ENCODE measurements at places on chromosomes 1 and 21.

DNA sequence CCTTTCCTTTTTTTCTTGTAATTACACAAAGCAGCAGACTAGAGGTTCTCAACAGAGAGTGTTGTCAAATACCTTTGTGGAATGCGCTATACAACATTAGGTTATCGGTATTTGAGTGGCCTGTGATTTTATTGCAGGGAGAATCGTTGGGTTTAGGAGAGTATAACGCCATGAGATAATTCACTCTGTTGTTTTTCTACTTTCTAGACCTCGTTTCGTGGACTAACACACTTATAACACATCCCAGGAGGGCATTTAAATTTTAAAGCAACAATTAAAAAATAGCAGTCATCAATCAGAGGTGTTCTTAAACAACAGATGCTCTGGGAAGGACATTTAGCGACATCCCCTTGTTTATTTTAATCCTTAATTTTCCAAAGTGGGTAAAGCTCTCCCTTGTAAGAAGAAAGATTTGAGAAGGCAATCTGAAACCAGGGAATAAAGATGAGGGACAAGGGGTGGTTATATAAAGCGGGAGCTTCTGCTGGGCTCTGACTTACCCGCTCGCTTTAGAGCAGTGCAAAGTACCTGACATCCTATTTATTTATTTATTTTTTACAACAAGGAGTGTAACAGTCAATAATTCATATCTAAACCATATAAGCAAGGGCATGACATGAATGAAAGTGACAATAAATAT, 4.9 kb downstream of the PBX1 start:
- peak; percentile 55 for DNase-seq

DNA sequence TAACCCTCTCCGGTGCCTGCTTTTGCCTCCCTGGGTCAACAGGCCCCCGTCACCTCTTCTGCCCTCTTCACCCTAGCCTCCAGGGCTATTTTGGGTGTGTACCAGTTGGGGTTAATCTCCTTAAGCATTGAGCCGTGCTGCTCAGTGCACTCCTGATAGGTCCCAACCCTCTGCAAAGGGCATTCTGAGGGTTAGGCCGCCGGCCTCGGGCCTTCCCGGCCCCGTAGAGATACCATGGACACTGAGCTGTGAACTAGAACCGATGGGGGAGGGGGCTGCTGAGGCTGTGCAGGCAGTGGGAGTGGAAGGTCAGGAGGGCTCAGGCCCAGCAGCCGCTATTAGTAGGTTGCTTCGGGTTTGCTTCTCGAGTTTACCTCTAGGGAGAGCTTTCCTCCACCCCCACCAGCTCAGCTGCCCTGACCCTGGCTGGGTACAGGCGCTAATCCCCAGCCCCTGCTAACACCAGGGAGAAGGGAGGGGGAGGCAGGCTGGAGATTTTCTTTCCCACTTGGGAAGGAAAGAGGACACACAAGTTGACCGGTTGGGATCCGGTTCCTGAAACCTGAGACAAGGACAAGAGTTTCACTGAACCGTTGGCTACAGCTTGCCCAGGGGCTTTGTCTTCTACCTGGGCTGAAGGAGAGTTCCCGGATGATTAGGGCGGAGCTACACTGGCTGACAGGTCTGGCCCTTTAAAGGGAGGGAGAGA, 4.8 kb downstream of the LMOD1 start:
- peak; percentile 69 for DNase-seq

- peak; percentile 88 for DNase-seq
These were observed 52.4 kb upstream of the GPR157 start for GRCh38 chr1:9181176-9181906.

DNA sequence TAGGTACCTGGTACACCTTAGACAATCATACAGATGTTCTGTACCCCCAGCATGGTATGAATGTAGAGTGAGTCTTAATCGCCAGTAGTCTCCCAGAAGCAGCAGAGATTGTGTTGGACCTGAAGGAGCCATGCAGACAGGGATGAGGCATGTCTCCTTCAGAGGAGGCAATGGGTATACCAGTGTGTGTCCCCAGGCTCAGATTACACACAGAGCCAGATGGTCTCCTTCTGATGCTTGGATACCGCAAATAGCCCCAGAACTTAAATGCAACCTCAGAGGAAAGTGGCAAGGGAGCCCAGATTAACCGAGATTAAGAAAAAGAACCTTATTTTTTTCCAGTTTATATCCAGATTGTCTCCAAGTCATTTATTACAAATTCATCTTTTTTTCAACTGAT, 96.8 kb upstream of the C21orf91 start:
- peak; percentile 54 for DNase-seq

DNA sequence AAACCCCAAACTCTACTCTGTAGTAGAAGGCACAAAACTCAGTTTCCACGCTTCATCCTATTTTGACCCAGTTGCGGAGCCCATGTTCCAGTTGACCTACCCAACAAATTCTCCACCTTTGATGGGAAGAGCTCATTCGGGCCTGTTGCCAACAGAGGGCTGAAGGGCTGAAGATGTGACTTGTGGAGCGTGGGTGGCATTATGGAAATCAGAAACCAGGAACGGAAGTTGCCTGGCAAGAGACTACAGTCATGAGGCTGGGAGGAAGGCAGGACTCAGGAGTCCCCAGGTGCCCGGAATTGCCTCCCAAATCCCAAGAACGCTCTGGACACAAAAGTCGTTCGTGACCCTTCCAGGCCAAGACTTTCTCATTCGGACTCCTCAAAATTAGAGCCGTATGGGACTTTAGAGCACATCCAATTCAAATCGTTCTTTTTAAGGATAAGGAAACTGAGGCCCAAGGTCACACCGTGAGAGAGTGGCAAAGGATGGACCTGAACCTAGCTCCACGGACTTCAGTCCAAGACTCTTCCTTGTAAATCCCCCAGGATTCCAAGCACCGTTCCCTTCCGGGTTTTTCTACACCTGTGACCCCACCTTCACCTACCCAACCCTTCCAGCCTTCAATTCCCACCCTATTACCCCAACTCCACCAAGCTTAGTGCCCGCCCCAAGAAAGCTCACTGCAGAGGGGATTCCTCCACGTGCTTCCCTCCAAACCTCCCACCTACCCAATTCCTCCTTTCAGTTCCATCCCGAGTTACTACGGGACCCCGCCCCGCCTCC, 739 bp downstream of the SMG5 start:
- no peak for DNase-seq

DNA sequence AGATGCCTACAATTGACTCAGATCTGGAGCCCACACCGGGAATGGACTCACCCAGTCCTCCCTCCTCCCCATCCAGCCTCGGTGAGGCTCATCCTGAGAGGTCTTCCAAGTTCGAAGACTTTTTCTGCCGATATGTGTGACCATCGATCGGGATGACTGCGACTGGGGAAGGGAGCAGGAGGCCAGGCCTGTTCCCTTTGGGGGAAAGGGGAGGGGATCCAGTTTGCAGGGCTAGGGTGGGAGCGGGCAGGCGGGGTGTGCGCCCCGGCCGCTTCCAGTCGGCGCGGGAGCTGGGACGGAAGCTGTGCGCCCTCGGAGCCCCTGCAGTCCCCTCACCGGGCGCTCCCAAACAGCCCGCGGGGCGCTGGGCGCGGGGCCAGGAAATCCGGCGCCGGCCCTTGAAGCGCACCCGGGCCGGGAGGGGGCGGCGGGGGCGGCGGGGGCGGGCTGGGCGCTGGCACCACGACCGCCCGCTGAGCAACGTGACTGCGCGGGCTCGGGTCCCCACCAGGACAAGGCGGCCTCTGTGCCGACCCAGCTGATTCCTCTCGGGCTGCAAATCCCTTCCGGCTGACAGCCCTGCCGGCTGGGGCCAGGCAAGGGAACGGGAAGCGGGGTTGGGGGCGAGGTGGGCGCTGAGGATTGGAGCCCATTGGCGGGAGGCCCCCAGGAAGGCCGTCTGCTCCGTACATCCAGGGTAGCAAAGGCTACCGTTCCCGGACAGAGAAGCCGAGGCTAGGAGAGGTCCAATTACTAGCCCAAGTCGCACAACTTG, 103.9 kb downstream of the EBNA1BP2 start:
- no peak for DNase-seq

DNA sequence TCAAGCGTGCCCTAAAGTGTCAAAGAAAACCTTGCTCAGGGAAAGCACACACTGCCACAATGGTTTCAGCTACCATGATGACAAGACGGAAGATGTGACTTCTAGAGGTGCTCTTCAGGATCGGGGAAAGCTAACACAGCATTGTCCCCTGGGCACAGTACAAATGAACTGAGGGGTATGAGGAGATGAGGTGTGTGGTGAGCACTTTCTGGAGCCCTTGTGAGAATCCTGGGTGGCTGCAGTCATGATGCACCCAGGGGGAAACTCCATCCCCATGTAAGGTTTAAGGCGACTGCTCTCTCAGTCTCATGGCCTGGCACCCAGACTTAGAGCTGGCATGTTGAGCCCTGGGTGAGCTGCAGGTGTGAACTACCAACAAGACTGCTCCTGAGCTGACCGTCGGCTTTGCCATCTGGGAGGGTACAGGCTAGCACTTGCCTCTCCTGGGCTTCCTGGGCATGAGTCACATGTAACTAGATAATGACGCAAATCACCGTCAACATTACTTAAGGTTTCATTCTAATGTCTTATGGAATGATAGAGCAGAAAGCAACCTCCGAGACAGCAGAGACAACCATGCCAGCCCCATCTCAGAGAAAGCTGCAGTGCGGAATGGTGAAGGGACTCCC, 144.6 kb downstream of the CLIC6 start:
- DNase-seq = no peak

- DNase-seq = no peak
These were observed 419.4 kb upstream of the VAMP3 start for GRCh38 chr1:7351649-7352048.

Data from D341Med (cell line).